ENCODE measurements at places on chromosomes 2 and 18.

DNA sequence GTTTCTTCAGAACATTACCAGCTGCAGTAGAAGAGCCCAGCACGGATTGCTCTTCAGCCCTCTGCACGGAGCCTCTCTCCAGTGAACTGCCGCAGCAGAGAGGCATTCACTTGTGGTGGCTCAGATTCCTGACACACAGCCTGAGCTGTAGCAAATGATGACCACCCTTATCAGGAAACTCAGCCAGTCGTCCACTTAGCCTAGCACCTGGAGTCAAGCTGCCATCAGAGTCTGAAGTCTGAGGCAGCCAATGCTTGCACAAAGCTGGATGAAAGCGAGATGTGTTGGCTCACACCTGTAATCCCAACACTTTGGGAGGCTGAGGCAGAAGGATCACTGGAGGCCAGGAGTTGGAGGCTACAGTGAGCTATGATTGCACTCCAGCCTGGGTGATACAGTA lies 11.7 kb upstream of the SAG start:
- DNase-seq, result no peak

DNA sequence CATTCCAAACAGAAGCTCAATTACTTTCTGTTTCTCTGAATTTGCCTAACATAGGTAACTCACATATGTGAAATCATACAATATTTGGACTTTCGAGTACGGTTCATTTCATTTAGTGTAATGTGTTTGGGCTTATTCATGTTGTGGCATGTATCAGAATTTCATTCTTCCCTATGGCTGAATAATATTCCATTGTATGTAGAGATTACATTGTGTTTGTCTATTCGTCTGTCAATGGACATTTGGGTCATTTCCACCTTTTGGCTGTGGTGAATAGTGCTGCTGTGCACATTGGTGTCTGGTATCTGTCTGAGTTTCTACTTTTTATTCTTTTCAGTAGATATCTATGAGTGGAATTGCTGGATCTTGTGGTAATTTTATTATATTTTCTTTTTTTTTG lies 43.9 kb downstream of the LBH start:
- no peak for DNase-seq

- DNase-seq, result no peak
These were observed 789.8 kb upstream of the FSHR start for GRCh38 chr2:49943944-49944778.

DNA sequence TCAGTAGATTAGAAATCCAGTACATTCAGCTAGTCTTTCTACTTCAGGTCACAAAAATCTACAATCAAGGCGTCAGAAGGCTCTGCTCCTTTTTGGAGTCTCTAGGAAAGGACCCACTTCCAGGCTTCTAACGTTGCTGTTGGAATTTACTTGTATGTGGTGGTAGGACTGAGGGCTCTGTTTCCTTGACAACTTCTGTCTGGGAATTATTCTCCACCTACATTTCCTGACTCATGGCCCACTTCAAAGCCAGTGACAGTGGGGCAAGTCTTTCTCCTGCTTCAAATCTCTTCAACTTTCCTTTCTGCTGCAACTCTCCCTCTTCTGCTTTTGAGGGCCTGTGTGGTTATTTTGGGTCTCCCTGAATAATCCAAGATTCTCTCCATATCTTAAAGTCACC lies 10.4 kb upstream of the TMX3 start:
- no peak for DNase-seq

- no peak for DNase-seq
These were observed 24.5 kb upstream of the STAM2 start for GRCh38 chr2:152200101-152200500.

- no peak for DNase-seq
These were observed 75.1 kb downstream of the CLHC1 start for GRCh38 chr2:55156984-55157383.

- DNase-seq, result no peak
These were observed 704.0 kb downstream of the RNF144A start for GRCh38 chr2:7621018-7621814.

- DNase-seq, result no peak
These were observed 682.4 kb downstream of the RNF144A start for GRCh38 chr2:7599462-7600258.

GRCh38 chr2:197296835-197297234 lies 13.7 kb downstream of the ANKRD44 start:
- DNase-seq, result no peak
